T-helper 1 cell (primary cell): ENCODE measurements at places on chromosomes 11 and 22.

DNA sequence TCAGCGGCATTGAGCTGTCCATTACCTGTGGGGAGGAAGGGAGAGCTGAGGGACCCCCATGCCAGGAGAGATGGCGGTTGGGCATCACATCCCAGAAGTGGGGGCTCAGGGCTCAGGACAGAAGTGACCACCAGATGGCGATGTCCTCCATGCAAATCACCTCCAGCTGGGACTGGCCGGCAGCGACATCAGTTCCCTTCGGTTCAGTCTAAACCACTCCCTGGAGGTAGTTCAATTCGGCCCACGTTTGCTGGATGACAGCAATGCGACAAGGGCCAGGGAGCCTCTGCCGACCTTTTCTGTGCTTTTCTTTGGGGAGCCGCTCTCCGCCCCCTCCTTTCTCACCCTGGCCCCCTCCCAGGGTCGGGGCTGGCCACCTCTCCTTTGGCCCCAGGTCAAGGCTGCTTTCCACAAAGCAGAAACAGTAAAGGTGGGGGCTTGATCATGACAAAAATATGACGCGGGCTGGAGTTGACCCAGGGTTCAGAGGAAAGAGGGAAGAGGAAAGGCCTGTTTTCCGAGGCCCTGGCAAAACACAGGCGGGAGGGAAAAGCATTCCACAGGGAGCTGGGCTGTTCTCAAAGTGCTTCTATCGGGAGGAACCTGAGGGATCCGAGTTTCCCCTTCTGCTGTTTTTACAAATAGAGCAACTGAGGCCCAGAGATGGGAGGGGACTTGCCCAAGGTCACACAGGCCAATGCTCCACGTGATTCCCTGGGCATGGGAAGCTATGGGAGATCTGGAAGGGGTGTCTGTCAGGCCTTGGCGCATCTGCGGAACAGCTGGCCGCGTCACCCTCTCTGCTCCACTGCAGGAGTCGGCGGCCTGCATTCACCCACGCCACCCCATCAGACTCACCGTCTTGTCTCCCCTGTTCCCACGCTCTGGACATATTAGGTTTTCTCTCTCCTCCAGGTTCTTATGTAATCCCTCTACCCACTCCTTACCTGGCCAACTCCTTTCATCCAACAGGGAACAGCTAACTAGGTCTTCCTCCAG, 54.7 kb downstream of the FBXO7 start:
- DNase-seq, result no peak

GRCh38 chr11:27158456-27159334, 118.1 kb downstream of the BBOX1 start:
- no peak for DNase-seq

DNA sequence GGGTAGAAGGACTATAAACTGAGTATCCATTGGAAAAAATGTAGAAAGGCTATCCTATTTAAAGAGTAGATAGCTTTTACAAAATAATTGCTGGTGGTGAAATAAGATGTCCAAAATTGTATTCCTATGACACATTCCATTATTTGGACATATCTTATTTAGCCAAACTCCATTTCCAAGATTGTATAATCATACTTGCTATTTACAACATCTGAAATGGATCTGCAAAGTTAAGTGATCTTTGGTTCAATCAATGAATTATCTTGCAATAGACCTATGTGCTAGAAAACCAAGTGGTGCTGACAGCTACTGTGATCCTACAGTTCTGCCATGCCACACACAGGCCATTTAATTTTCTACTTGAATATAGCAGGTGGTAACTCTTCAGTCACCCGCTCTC, 11.0 kb upstream of the BLID start:
- no peak for DNase-seq

DNA sequence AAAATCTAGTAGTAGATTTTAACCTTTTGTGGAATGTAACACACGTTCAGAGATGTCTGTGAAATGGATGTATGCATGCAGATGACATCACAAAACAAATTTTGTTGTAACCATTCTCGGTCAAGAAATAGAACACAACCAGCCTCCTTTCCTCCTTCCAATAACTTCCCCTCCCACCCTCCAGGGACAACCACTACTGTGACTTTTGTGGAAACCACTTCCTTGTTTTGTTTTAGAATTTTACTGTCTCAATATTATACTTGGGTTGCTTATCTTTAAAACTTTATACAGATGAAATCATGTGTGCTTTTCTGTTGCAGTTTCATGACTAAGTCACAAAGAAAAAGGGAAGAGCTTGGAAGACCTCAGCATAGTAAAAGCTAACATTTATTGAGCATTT, 189.4 kb upstream of the NCAM1 start:
- no peak for DNase-seq

GRCh38 chr11:86606270-86606835, 66.1 kb downstream of the ME3 start:
- no peak for DNase-seq

DNA sequence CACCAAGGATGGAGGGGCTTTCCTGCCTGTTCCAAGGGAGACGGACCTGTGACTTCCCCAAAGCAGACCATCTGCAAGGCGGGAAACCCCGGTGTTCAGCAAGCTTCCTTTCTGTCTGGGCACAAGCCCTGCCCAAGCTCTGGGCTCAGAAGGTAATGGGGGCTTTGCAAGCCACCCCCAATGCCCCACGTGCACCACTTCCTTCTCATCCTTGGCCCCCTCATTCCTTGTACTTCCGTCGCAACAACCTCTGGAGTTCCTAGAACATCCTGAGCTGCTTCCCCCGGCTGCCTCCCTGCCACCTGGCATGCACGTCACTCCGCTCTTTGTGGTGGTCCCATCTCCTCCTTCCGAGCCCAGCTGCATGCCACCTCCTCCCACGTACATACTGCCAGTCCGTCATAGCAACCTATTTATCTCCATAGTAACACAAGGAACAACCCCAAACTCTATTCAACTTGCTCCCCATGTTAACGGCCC, 3.9 kb downstream of the MYEOV start:
- no peak for DNase-seq

- DNase-seq, result no peak
These were observed 13.6 kb upstream of the MTNR1B start for GRCh38 chr11:92955860-92956259.

GRCh38 chr11:128346804-128347203, 240.6 kb downstream of the ETS1 start:
- no peak for DNase-seq

DNA sequence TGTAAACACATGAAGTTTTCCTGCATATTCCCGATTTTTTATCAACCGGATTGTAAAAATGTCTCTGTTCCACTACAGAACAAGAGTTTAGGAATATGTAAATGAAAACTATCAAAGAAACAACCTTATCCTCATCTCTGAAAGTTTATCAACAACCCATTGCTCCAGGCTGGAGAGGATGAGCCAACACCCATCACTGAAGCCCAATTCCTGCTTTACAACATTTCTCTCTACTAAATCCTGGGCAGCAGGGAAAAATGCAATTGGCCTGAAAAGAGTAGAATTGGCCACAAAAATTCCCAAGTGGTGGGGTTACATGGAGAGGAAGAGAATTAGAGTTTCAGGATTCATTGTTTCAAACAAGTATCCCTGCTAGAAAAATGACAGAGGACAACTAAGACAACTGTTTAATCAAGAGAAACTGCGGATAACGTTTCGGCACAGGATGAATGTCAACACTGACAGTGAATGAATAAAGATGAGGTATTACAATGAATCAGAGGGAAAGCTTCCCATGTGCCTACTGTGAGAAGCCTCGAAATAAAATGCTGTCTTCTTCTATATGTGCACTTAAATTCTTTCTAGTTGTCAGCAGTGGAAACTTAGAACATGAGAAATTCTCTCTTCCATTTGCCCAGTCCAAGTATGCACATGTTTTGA, 317.3 kb upstream of the ANO3 start:
- no peak for DNase-seq

DNA sequence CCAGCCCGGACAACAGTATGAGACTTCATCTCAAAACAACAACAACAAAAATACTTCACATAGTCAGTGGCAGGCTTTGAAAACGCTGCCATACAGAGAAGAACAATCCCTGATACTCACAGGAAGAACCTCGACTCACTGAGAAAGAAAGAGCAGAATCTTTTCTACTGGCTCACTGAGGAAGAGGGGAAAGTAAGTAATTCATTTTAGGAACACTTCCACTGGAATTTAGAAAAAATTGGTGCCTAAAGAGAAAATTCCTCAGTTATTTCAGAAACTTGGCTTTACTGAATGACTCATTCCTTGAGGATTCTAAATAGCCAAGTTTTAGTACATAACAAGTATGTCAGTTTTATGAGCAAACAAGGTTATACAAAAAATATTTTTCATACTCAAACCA, 12.3 kb downstream of the NARS2 start:
- DNase-seq, result no peak

DNA sequence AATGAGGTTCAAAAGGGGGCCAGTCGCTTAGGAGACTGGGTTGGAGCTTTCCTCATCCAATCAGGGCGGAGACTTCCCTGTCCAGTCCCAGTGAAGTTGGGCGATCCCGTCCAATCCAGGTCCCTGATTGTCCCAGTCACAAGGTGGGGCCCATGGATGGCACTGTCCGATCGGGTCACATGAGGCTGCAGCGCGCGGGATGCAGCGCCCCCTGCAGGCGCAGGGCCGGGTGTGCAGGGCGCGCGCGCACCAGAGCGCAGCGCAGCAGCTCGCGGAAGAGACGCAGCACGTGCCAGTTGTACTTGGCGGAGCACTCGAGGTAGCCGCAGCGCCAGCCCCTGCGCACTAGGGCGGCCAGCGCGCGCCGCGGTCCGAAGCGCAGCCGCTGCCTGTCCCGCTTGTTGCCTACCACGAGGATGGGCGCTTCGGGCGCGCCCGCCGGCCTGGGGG, 2.3 kb downstream of the RASL10A start:
- no peak for DNase-seq

DNA sequence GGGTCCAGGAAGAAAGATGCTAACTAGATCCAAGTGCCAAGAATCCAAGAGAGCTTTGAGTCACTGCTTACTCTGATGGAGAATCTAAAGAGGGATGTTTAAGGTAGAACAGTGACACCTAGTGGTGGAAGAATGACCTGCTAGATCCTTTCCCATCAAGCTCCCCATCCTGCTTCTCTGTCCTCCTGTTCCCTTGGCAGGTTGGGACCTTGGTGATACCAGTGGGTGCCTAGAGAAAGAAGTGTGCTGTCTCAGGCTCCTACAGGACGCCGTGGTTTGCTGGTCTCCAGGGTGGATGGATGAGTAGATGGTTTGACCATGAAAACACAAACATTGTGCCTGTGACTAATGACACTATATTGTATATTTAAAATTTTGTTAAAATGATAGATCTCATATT, 383.7 kb downstream of the TMEM135 start:
- DNase-seq, result peak; percentile 20

DNA sequence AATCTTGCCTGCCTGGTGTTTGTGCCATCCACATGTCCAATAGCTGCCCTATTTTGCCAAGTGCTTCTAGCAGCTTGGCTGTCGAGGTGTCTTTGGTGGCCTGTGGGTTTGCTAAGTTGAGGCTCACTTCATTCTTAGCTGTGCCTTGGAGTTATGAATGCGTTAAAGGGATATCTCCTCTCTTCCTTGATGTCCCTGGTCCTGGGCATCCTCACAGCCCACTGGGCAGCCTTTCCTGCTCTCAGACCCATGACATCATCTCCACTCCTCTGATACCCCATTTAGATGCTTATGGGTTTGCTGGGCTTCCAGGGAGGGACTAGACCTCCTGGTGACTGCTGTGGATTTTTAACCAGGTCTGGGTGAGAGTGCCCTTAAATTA, 1.3 kb downstream of the LDLRAD3 start:
- no peak for DNase-seq
